ENCODE measurements at places on chromosomes 3 and 15. TPM values are rescaled to one million over a fixed set of nuclear protein-coding genes. Genes with fewer than 3 reads are reported as not detected.

GRCh38 chr3:79362571-79363270 lies 405.1 kb downstream of the ROBO1 start:
- no peak for DNase-seq

GRCh38 chr15:45648521-45649200 lies 13.8 kb downstream of the SQOR start:
- peak; percentile 78 for DNase-seq

DNA sequence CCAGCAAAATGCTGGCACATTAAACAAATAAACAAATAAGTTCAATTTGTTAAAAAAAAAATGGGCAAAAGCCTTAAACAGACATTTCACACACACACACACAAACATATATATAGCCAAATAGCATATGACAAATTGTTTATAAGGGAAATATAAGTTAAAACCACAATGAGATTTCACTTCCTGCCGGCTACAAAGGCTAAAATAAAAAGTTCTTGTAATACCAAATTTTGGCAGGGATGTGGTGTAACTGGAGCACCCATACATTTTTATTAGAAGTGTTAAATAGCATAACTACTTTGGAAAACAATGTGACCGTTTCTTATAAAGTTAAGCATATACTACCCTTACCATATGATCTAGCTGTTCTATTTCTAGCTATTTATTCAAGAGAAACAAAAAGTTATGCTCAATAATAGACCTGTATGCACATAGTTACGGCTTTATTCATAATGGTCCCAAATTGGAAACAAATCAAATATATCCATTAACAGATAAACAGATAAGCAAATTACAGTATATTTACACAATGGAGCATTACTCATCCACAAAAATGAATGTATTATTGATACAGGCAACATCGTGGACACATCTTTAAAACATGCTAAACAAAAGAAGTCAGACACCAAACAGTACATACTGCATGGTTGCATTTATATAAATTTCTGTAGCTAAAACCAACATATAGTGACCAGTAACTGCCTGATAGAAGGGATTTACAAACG lies 93.9 kb downstream of the EOMES start:
- no peak for DNase-seq

DNA sequence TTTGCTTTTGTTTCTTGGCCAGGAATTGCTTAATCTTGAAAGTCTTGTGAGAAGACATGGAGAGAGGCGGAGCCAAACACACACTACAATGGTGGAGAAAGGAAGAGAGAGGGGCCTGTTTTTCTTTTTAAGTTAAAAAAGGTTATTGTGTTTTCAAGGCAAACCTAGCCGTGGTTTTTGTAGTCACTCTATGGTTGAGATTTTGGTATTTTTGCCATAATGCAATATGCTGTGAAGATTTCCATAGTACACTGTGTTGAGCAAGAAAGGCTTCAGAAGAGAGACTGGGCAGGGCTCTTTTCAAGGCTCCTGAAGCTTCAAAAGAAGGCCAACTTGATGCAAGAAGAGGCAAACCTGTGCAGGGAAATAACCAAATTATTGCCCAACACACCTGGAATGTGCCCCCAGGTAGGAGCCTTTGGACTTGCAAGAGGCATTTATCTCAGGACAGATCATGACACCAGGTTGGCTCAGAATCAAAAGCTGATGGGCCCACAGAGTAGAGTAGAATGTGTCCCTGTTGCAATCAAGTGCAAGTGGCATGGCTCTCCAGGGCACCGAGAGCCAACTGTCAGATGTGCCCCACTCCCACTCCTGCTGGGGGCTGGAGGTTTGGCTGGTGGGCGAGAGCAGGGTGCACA lies 22.1 kb downstream of the AMOTL2 start:
- no peak for DNase-seq

GRCh38 chr15:88874684-88875083 lies 20.7 kb downstream of the HAPLN3 start:
- DNase-seq = no peak

- peak; percentile 11 for DNase-seq
Measured at GRCh38 chr3:162719684-162720341, 1223.2 kb downstream of the OTOL1 start.

DNA sequence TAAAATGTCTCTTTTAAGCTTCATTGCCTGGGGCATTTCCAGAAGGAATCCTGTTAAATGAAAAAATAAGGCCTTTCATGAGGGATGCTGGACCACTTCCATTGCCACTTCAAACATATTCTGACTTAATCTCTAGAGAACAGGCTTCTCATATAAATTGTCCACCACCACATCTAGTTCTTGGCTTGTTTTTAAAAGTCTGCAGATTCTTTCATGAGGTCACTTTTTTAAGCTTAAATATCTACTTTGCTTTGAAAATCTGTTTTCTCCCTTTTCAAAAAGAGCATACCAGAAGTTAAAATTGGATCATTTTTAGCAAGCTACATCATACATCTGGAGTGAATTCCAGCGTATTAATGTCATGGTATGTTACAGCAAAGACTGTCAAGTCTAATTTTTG lies 131.6 kb downstream of the C3orf70 start:
- no peak for DNase-seq

GRCh38 chr3:36738702-36739101 lies 25.7 kb downstream of the DCLK3 start:
- DNase-seq = no peak

DNA sequence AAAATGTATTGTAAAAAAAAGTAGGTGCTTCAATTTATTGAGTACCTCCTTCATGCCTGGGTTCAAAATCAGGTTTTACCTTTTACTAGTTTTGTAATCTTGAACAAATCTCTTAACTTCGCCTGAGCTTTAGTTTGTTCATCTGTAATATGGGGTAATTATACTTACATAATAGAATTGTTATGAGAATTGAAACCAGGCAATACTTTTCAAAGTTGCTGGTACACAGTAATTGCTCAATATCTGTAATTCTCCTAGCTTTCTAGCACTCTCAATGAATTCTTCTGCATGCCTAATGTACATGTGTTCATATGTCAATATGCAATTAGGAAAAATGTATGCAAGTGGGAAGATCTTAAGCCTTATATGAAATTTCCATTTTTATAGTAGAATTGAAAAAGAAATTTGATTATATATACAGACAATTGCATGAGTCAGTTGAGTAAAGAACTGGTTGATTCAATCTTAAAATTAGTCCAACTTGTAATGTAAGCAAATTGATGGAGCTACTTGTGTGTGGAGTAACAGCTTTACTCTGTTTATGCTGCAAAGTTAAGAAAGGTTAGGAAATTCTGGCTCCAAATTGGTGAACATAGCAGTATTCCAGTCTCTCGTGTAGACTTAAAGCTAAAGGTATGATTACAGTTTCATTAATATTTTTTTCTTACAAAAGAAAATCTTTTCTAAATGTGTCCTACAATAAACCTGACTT lies 4.1 kb downstream of the TNFSF10 start:
- DNase-seq = no peak

DNA sequence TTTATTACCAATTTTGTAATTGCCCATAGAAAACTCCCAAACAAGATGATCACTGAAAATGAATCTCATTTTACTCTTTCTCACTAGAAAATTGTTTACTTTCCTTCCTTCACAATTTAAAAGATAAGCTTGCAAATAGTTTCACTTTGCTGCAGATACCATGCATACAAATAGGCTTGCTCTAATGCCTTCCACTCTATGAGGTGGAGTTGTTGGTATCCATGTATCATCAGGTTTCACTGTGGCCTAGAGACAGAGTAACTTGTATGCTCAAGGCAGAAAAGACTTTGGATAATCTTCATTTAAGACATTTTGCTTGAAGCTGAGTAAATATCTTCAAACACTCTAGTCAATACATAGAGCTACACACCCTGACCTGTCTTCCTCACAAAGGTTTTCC lies 60.8 kb downstream of the RYK start:
- no peak for DNase-seq

- DNase-seq = no peak
Measured at GRCh38 chr3:157592769-157593168, 89.6 kb upstream of the VEPH1 start.

DNA sequence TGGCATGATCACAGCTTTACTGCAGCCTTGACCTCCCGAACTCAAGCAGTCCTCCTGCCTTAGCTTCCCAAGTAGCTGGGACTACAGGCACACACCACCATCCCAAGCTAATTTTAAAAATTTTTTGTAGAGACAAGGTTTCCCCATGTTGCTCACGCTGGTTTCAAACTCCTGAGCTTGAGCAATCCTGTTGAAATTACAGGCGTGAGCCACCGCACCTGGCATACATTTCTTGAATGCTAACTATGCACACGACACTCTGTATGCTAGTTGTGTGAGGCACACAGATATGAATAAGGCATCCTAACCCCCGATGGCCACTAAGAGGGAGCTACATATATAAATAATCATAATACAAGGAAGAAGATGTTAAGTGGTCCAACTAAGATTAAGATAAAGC lies 64.9 kb downstream of the CDC25A start:
- DNase-seq = no peak

DNA sequence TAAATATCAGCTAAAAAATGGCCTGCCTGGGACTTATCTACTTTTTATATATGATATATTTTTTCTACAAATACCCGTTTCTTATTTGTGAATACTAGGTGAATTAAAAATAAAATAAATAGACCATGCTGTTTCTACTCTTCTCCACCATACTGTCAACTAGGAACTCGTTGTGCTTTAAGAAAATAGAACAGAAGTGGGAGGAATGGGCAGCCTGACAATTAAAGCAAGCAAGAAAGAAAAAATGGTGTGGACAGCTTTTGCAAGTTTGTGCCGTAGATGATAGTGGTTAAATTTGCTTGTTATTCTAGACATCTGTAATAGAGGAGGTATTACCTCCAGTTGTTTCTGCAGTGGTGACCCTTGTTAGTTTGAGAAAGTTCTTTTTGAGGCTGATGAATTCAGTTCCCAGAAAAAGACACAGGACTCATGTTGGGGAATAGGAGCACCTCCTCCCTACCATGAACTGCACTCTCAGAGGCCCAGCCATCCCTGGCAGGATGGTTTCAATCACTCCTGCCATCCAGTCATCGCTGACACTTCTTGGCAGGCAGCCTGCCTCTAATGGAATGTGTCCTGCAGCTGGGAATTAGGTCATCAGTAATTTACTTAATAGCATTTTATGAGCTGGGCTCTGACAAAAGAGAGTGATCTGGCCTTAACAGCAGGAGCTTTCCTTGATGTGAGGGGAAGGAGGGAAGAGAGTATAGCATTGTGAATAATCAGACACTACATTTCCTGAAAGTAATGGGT lies 105.0 kb upstream of the GAP43 start:
- peak; percentile 93 for DNase-seq

GRCh38 chr3:159773706-159774105 lies 214.9 kb upstream of the IL12A start:
- DNase-seq = no peak

GRCh38 chr3:160801386-160802118 lies 45.5 kb downstream of the PPM1L start:
- DNase-seq = peak; percentile 83

- DNase-seq = no peak
Measured at GRCh38 chr3:4314688-4315087, 11.5 kb downstream of the SETMAR start.

DNA sequence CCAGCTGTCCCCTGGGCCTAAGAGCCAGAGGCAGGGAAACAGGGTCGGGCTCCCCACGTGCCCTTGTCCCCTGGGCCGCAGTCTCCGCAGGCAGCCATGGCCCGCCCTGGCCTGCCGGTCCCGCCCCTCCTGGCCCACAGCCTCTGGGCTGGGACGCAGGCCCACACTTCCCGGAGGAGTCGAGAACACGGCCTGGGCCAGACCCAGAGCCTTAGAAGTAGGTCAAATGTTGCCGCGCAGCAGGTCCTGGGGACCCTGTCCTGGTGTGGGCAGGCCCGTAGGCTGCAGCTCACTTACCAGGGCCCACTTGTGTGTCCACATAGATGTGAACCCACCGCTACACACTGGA lies 4.3 kb upstream of the MYL3 start:
- peak; percentile 52 for DNase-seq

- no peak for DNase-seq
Measured at GRCh38 chr3:179450261-179450701, 989 bp downstream of the GNB4 start.

DNA sequence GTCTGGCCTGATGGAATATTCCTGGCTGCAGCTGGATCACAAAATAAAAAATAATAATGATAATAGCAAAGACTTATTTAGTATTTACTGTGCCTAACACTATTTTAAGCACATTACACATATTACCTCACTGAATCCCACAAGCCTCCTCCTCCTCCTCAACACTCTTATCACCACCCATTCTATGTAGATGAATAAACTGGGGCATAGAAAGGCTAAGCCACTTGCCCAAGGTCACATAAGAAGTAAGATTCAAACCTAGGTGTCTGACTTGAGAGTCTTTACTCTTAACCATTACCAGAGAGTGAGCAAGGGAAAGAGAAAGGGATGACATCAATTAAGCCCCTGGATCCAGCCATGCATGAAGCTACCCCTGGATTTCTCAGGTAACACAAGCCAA lies 493.1 kb downstream of the SHQ1 start:
- no peak for DNase-seq

DNA sequence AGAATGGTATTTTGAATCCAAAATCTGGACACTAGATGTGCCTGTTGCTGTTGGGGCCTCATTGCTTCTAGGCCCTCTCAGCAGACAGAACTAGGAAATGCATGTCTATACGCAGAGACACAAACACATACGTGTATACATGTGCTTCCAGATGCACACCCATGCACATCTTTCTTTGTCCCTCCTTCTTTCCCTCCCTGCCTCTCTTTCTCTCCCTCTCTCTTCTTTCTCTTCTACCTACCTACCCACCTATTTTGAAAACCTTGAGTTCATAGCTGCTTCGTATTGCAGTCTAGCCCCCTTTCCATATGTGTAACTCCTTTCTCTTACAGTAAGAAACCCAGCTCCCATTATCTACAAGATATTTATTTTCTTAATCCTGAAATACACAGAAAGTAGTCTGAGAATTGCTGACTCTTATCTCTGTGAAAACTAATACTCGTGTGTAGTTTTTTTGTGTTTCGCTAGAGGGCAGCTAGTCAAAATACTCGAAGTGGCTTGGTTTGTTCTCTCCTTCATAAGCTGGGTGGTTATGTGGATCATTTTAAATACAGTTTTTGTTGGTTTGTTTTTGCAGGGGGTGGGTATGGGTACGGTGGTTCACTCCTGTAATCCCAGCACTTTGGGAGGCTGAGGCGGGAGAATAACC lies 18.5 kb downstream of the RPL32 start:
- DNase-seq = no peak

- DNase-seq = no peak
Measured at GRCh38 chr3:193498215-193498614, 56.5 kb downstream of the ATP13A4 start.

- no peak for DNase-seq
Measured at GRCh38 chr15:25670621-25671020, 192.5 kb downstream of the ATP10A start.

- DNase-seq = no peak
Measured at GRCh38 chr3:27560484-27561056, 76.4 kb upstream of the SLC4A7 start.

- DNase-seq = no peak
Measured at GRCh38 chr3:191030929-191031328, 168.1 kb upstream of the OSTN start.

TMOD3 gene
- total RNA-seq = 37.8 TPM

HTR3E gene
- not detected for total RNA-seq

CMTM8 gene
- total RNA-seq = not detected

SAMMSON gene
- not detected for total RNA-seq

CSK gene
- 57.2 TPM for total RNA-seq

ADAMTS17 gene
- not detected for total RNA-seq

FES gene
- total RNA-seq = 13.7 TPM

ARPIN gene
- total RNA-seq = 4.0 TPM

SEMA3F gene
- 22.9 TPM for total RNA-seq

AVEN gene
- 28.9 TPM for total RNA-seq

CCR9 gene
- not detected for total RNA-seq

CHL1 gene
- total RNA-seq = not detected

Measured in MG63 (cell line).